ENCODE measurements at places on chromosomes 11 and 22. TPM values are rescaled to one million over a fixed set of nuclear protein-coding genes. Genes with fewer than 3 reads are reported as not detected.

DNA sequence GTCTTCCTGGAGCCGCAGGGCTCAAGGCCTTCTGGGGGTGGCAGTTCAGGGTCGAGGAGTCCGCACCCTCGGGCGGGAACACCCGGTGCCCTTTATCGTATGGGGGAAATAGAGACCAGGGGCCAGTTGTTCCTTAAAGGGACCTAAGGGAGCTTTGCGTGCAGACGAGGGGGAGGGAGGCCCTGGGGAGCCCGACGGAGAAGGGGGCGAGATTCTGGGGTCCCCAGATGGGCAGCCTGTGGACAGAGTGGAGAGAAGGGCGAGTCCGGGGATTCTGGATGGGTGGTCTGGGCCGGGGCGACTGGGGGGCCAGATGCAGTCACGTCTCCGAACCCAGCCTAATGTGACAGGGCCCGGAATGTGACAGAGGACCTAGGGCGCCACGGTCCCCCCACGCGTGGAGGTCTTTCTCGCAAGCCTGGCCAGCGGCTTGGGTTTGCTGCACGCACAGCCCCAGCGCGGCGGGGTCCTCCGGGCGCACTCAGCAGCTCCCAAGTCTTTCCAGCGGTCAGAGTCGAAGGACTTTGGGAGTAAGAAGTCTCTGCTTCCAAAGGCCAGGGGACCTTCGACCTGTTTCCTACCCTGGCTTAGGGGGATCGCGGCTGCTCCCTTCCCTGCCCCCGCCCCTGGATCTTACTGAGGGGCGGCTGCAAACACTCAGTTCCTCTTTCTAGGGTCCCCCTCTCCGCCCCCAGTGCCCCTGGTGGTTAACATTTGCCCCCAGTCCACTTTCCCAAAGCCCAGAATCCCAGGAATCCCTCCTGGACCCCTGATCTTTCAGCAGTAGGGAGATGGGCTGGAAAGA lies 547 bp downstream of the TUBA8 start:
- no peak overlapping the region for H3K27ac ChIP-seq
- no peaks in the 10 kb centered on the region for H3K4me1 ChIP-seq
- H3K36me3 ChIP-seq = no peaks in the 10 kb centered on the region
- DNase-seq = no peak
- peaks cover 22% of the 10 kb centered on the region for H3K27me3 ChIP-seq

- H3K4me3 ChIP-seq = no peak overlapping the region
- no peak overlapping the region for H3K27ac ChIP-seq
- H3K4me1 ChIP-seq = no peaks in the 10 kb centered on the region
- no peaks in the 10 kb centered on the region for H3K36me3 ChIP-seq
- no peak for DNase-seq
These were observed 101.1 kb upstream of the RTL6 start for GRCh38 chr22:44599084-44599483.

- no peaks in the 10 kb centered on the region for H3K27me3 ChIP-seq
- no peak overlapping the region for H3K4me3 ChIP-seq
- H3K27ac ChIP-seq = no peak overlapping the region
- no peaks in the 10 kb centered on the region for H3K36me3 ChIP-seq
These were observed 32.9 kb upstream of the CD5 start for GRCh38 chr11:61069427-61069826.

DNA sequence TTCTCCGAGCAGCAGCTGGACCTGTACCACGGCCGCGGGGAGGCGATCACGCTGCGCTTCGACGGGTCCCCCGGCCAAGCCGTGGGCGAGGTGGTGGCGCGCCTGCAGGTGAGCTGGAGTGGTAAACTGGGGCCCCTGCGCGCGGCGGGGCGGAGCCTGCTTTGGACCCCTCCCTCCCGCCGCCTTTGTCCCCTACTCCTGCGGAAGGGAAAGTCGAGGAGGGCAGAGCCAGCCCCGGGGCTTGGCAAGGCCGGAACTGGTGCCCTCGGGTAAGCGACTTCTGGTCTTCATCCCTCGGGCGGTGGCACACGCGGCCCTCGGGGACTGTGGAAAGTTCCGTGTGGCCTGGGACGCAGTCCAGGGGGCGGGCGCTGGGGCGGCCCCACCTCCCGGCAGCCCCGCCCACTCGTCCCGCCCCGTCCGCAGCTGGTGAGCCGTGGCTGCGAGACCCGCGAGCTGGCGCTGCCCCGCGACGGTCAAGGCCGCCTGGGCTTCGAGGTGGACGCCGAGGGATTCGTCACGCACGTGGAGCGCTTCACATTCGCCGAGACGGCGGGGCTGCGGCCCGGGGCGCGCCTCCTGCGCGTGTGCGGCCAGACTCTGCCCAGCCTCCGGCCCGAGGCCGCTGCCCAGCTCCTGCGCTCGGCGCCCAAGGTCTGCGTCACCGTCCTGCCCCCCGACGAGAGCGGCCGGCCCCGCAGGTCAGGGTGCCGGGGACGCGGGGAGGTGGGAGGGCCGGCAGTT lies 9.2 kb downstream of the SIPA1 start:
- peaks cover 55% of the 10 kb centered on the region for H3K36me3 ChIP-seq
- no peak overlapping the region for H3K27ac ChIP-seq
- H3K27me3 ChIP-seq = no peaks in the 10 kb centered on the region
- peak; percentile 74 for DNase-seq
- peaks cover 2% of the 10 kb centered on the region for H3K4me1 ChIP-seq

DNA sequence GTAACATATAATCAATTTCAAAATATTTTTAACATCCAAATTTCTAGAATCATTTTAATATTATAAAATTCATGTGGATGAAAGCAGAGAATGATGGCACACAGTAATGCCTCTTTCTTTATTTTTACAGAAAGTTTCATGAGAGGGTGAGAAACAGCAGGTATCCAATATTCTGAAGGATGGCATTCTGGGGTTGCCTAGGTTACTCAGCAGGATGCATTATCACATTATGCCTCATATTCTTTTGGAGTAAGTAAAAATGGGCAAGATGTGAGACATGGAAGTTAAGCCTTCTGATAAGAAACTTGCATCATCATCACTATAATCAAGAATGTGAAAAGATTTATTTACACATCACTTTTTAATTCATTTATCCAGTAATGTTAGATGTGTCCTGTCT lies 148.7 kb upstream of the PGR start:
- no peak overlapping the region for H3K4me3 ChIP-seq
- no peak overlapping the region for H3K27ac ChIP-seq
- no peaks in the 10 kb centered on the region for H3K36me3 ChIP-seq

DNA sequence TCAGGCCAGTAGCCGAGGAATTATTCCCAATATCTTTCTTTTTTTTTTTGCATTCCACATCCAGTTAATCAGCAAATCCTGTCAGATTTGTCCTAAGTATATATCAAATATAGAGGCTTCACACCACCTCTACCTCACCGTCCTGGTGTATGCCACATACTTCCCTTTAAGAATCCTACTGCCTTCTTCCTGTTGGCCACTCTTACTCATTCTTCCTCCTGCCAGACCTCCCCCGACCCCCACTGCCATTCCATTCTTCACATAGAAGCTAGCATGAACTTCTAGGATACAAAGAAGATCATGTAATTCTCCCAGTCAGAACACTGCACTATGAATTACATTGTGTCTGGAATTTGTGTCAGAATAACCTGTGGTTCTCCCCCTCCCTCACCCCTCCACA lies 89.5 kb downstream of the TRIM44 start:
- no peak for DNase-seq
- no peaks in the 10 kb centered on the region for H3K4me1 ChIP-seq
- H3K36me3 ChIP-seq = peaks cover 3% of the 10 kb centered on the region
- no peak overlapping the region for H3K4me3 ChIP-seq

Gene WNT11
- polyA plus RNA-seq = 2.1 TPM

Gene APOC3
- 2,713 TPM for polyA plus RNA-seq

- H3K36me3 ChIP-seq = no peaks in the 10 kb centered on the region
- no peak overlapping the region for H3K27ac ChIP-seq
- DNase-seq = no peak
- H3K4me3 ChIP-seq = no peak overlapping the region
- H3K27me3 ChIP-seq = no peaks in the 10 kb centered on the region
These were observed 136.4 kb downstream of the RBFOX2 start for GRCh38 chr22:35892192-35892591.

DNA sequence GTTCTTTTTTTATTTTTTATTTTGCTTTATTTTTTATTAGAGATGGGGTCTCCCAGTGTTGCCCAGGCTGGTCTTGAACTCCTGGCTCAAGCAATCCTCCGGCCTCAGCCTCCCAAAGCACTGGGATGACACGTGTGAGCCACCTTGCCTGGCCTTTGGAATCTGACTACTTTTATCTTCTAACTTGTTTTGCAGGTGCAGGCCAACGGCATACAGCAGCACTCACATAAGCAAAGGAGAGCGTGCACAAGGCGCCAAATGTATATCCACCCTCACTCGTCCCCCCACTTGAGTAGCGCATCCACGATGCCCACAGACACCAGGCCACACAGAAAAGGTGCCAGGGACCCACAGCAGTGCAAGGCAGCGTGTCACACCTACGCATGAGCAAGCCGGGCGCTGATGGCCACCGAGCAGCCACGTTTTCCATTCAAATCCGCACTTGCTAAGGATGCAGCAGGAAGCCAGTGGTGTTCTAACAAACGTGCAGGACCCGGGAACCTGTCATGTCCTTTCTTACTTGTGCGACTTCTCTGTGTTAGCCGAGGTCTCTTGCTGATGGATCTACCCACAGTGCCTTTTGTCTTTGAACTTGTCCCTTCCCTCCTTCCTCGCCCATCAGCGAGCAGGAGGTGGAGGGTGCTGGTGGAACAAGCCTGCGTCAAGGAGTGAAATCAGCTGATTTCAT lies 5.9 kb downstream of the ASCL2 start:
- DNase-seq = no peak
- no peak overlapping the region for H3K27ac ChIP-seq
- H3K36me3 ChIP-seq = peaks cover 36% of the 10 kb centered on the region
- peaks cover 3% of the 10 kb centered on the region for H3K4me1 ChIP-seq
